ENCODE measurements at places on chromosomes 11 and 22.

DNA sequence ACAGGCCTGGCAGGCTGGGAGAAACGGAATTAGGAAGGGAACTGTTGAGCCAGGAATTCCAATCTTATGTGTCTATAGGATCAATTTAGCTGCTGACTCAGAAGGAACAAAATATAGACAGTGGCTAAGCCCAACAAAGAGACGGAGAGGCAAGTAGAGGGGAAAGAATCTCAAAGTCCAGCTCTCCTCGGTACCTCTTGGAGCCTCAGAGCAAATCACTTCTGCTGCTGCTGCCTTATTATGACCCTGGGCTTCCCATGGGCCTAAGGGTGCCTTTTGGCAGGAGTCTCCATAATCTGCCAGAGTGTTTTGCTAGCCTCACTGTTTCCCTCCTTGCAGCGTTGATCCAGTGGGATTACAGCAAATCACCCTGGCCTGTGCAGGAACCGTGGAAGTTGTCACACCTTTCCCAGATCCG, 31.7 kb downstream of the PAX6 start:
- DNase-seq: no peak
- H3K27me3 ChIP-seq: no peaks in the 10 kb centered on the region
- no peaks in the 10 kb centered on the region for H3K36me3 ChIP-seq
- H3K4me3 ChIP-seq: no peak overlapping the region
- H3K4me1 ChIP-seq: no peaks in the 10 kb centered on the region

DNA sequence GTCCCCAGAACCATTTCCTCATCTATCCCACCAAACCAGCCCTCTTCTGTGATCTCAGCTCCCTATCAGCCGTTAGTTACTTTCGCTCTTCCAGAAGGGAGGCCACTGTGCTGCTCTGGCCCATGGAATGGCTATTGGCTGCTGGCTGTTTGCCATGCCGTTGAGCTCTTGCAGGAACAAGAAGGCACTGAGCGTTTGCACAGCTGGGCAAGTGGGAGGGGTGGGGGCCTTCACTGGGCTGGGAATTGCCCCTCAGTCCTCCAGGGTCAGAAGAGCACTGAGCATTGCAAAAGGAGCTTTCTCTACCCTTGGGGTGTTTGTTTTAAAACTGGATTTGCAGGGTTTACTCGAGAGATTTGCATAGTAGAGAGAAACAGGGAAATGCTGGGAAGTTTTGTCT, 129.0 kb upstream of the PARVA start:
- H3K27me3 ChIP-seq: no peaks in the 10 kb centered on the region
- no peaks in the 10 kb centered on the region for H3K4me1 ChIP-seq
- H3K4me3 ChIP-seq: no peak overlapping the region
- no peak overlapping the region for H3K27ac ChIP-seq

DNA sequence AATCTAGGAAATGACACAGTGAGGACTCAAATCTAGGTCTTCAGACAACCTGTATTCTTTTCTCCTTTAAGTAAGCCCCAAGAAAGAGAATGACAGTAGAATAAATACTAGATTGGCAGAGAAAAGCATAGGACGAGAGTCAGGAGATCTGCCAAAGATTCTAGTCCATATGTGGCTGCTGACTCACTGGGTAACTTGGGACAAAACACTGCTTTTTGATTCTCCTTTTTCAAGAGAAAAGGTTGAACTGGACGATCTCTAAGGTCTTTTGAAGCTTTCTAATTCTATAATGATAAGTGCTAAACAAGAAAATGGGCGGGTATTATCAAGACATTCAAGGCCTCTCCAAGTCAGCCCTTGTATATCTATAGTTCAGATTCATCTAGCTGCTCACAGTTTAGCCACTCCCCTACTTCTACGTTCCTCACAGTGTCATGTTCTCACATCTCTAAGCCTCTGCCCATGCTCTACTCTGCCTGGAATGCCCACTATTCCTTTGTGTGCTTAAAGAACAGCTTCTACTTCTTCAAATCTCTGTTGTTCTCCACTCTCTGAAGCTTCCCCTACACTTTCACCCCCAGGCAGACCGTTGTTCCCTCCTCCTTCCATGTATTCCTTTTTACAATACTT, 53.0 kb downstream of the RELT start:
- no peak overlapping the region for H3K27ac ChIP-seq
- H3K4me1 ChIP-seq: no peaks in the 10 kb centered on the region
- no peak for DNase-seq
- H3K4me3 ChIP-seq: no peak overlapping the region
- H3K27me3 ChIP-seq: no peaks in the 10 kb centered on the region
- peaks cover 11% of the 10 kb centered on the region for H3K36me3 ChIP-seq

DNA sequence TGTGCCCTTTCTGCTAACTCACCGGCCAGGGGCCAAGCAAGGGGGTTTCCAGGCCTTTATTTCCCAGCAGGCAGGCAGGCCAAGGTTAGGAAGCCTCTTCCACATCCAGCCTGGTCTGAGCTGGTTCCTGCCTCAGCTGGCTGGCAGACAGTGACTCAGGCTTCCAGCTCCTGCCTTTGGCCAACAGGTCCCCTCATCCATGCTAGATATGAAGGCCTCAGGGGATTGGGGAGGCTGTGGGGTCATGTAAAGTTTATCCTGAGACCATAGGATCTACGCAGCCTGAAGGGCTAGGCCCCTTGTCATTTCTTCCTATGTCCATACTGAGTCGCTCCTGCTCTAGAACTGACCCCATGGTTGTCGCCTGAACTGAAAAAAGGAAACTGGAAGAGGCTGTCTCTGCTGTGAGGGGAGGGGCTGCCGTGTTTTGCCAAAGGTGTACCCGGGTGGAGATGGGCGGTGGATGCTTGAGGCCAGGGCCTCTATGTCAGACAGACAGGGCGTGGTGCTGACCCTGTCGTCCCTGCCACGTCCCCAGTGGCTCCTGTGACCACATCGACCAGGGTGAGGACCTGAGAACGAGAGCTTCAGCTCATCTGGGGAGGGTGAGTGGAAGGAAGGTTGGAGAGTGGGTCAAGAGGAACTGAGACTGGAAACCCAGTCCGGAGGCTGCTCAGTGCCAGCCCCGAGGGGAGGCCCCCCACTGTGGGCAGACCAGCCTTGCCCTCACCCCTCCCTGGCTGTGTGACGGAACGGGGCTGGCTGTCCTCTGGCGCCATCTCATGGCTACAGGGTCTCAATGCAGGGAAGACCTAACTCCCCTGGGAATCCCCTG, 17.0 kb downstream of the P2RY6 start:
- peak; percentile 74 for DNase-seq
- peaks cover 17% of the 10 kb centered on the region for H3K4me1 ChIP-seq
- H3K36me3 ChIP-seq: no peaks in the 10 kb centered on the region
- no peak overlapping the region for H3K27ac ChIP-seq
- no peak overlapping the region for H3K4me3 ChIP-seq

- no peaks in the 10 kb centered on the region for H3K36me3 ChIP-seq
- H3K4me1 ChIP-seq: no peaks in the 10 kb centered on the region
- no peaks in the 10 kb centered on the region for H3K27me3 ChIP-seq
- no peak for DNase-seq
Measured at GRCh38 chr22:17446698-17447097, 77.4 kb downstream of the CECR2 start.

DNA sequence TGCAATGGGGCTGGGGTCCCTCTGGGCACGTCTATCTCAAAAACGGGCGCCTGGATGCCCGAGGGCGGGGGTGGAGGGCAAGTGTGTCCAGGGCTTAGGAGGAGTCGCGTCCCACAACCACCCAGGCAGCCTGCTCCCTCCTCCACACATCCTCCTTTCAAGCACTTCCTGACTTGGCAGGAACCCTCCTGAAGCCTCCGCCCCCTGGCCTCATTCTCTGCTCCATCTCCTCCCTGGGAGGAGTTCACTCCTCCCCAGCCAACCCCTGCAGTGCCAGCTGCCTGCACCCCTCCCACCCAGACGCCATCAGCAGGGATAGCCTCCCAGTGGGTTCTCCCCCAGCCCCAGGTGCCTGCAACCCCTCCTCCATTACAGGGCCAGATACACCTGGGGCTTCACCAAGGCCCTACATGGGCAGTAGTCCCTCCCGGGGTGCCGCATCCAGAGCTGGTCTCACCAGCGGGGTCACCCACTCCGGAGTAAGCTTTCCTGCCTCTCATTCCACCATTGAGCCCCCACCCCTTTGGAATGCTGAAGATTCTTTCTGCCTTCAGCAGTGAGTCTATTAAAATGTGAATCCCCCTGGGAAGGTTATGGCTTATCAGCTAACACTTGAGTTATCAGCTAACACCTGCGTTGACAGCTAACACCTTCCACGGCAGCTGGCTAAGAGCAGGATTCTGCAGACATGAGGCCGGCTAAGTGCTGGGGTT, 24.4 kb downstream of the RTN4R start:
- H3K4me3 ChIP-seq: peak overlapping the region; percentile 46
- no peaks in the 10 kb centered on the region for H3K27me3 ChIP-seq
- DNase-seq: peak; percentile 58
- peak overlapping the region; percentile 78 for H3K27ac ChIP-seq
- no peaks in the 10 kb centered on the region for H3K36me3 ChIP-seq

DNA sequence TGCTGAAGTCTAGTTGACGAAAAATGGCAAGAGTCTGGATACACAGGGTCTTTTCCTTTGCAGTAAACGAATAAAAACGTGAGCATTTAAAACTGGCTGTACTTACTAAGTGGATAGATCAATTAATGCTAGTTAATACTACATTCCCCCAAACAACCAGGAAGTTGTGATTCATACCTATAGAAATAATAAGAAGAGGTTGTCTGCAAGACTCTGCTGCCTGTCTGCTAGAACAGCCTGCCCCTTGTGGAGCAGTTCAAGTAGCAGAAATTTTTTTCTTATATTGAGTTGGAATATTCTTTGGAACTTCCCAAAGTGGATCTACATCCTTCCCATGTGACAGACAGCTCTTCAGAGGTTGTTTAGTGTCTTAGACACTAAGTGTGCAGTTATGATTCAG, 86.8 kb downstream of the TEAD1 start:
- H3K36me3 ChIP-seq: no peaks in the 10 kb centered on the region
- DNase-seq: no peak
- no peaks in the 10 kb centered on the region for H3K4me1 ChIP-seq

DNA sequence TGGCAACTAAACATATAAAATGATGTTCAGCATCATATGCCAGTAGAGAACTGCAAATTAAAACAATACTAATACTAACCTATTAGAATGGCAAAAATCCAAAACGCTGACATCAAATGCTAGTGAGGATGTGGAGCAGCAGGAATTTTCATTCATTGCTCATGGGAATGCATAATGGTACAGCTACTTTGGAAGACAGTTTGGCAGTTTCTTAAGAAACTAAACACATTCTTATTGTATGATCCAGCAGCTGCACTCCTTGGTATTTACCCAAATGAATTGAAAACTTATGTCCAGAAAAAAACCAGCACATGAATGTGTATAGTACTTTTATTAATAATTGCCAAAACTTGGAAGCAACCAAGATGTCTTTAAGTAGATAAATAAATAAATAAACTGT, 258.0 kb downstream of the TENM4 start:
- H3K27ac ChIP-seq: no peak overlapping the region
- H3K4me1 ChIP-seq: no peaks in the 10 kb centered on the region
- H3K4me3 ChIP-seq: no peak overlapping the region
- DNase-seq: no peak
- no peaks in the 10 kb centered on the region for H3K27me3 ChIP-seq

- no peak for DNase-seq
- no peaks in the 10 kb centered on the region for H3K27me3 ChIP-seq
Measured at GRCh38 chr22:21000207-21000986, 1.5 kb downstream of the THAP7 start.

- H3K36me3 ChIP-seq: no peaks in the 10 kb centered on the region
- H3K4me3 ChIP-seq: no peak overlapping the region
- H3K27ac ChIP-seq: no peak overlapping the region
Measured at GRCh38 chr11:95450547-95451123, 219.6 kb upstream of the SESN3 start.

DNA sequence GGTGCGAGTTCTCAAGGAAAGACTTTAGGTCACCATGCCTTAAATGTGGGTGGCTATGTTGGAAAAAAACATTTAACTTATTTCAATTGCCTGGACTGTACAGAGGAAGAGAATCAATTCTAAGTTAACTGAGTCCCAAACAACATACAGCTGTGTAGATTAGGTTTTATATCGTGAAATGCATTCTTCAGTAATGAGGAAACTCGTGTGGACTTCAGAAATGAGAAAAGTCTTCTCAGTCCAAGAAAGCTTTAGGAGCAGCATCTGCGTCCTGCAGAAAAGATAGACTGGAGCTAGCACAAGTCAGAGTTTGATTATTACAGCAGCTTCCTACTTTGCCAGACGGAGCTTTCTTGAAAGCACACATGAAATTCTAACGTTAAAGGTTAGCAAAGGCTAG, 673.0 kb downstream of the OPCML start:
- H3K27ac ChIP-seq: no peak overlapping the region
- H3K4me3 ChIP-seq: no peak overlapping the region
- no peaks in the 10 kb centered on the region for H3K27me3 ChIP-seq

DNA sequence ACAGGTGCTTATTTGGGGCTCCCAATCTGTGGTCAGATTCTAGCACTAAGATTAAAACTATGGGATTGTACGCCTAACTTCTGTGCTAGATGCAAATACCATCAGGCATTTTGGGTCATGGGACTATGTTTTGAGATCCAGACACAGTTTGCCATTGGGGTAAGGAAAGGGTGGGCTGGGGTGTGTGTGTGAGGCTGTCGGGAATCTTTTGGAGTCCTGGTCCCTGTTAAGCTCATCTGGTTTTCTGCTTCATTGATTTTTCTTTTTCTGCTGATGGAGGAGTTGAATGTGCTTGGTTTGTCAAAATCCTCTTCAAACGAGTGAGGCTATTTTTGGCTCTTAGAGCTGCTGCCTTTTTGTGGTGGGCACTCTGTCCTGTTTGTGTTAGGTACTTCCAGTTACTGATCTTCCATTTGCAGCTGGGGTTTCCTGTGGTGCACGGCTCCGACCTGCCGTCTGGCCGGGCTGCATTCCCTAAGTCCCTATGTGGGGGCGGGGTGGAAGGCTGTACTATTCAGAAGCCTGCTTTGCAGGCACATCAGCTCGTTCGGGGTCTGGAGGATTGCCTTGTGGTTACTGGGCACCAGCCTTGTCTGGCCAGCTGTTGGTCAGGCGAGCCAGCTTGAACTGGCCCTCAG, 2.9 kb downstream of the BCR start:
- H3K4me3 ChIP-seq: peak overlapping the region; percentile 82
- peak overlapping the region; percentile 30 for H3K27ac ChIP-seq
- peaks cover 83% of the 10 kb centered on the region for H3K4me1 ChIP-seq
- no peaks in the 10 kb centered on the region for H3K36me3 ChIP-seq

DNA sequence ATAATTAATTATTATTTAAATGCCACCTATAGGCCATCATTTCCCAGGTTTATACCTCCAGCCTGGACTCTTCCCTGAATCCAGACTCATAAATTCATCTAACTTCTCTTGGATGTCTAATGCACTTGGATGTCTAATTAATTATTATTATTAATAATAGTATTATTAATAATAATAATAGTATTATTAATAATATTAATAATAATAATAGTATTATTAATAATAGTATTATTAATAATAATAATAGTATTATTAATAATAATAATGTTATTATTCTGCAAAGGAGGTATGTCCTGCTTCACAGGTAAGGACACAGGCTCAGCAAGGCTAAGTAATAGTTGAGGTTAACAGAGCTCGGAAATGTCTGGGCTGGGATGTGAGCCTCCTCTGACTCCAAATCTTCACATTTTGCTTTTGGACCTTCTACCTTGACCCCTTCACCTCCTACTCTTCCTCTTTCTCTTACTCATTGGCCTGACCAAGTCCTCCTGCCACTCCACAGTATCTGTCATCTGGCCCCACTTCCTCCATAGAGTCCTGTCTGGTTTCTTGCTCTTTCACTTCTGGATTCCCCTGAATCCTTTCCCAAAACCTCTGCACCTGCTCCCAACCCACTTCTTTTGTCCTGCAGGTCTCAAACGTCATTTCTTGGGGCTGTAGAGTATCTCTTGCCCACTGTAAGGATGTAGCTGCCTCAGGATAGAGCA, 8.0 kb downstream of the RIBC2 start:
- H3K27me3 ChIP-seq: no peaks in the 10 kb centered on the region
- H3K27ac ChIP-seq: no peak overlapping the region
- H3K36me3 ChIP-seq: no peaks in the 10 kb centered on the region
